M059J (cell line): ENCODE measurements at places on chromosomes 16 and 17. TPM values are rescaled to one million over a fixed set of nuclear protein-coding genes. Genes with fewer than 3 reads are reported as not detected.
A peak's percentile ranks its signal among the peaks of the same experiment; 100 is the strongest.

GRCh38 chr16:69219279-69219678 lies 32.3 kb downstream of the SNTB2 start:
- DNase-seq = no peak

DNA sequence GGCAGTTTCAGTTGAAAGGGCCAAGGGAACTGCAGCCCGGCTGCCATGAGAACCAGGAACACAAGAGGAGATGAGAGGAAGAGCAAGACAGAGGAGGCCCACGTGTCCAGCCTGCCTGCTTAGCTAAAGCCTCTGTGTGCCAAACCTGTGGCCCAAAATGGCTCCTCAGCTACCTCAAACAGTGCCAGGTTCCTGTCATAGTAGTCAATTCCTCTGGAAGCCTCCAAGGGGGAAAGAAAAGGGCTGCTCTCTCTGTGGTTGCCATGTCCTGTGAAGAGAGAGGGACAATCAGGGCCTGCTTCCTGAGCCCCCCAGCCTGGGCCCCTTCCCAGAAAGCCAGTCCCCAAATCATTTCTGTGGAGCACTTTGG lies 5.2 kb downstream of the SLC12A4 start:
- no peak for DNase-seq

GRCh38 chr17:80229011-80229410 lies 8.8 kb downstream of the SLC26A11 start:
- no peak for DNase-seq

DNA sequence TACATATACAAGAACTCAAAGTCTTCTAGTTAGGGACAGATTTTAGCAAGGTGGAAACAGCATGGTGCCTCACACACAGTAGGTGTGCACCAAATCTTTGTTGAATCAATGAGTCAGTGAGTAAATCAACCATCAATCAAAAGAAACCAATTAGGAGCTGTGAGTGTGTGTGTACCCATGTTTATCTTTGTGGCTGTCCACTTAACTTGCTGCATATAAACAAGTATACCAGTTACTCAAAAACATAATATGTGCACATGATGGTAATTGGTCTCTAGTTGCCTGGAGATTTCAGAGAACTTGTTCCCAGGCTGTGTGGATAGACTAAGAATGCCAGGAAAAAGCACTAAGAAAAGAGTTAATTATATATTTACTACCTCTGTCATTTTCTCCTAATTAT lies 272.2 kb upstream of the CCL2 start:
- no peak for DNase-seq

GRCh38 chr17:18262111-18262510 lies 1.6 kb downstream of the MIEF2 start:
- DNase-seq = no peak

- no peak for DNase-seq
Observed at GRCh38 chr17:63641692-63642448, 19.7 kb downstream of the MAP3K3 start.

GRCh38 chr17:68455901-68456338 lies 1.4 kb downstream of the WIPI1 start:
- no peak for DNase-seq

- peak; percentile 89 for DNase-seq
Observed at GRCh38 chr16:51880776-51881175, 666.2 kb downstream of the TOX3 start.

- DNase-seq = no peak
Observed at GRCh38 chr16:52539191-52539590, 7.8 kb downstream of the TOX3 start.

DNA sequence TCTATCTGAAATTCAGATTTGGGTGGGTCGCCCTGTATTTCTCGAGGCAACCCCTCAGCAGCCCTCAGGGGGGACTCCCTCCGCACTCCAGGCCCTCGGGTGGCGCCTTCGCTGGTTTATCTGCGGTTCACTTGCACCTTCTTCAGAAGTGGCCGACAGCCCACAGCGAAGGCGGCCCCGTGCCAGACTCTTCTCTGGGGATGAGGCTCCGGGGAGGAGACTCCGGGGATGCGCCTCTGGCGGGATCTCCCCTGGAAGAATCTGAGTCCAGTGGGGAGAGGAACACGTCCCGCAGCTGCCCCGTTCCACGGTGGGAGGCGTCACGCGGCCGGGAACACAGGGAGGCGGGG lies 63.9 kb upstream of the DNAJA2 start:
- DNase-seq = peak; percentile 18

- no peak for DNase-seq
Observed at GRCh38 chr17:63644846-63645245, 22.6 kb downstream of the MAP3K3 start.

DNA sequence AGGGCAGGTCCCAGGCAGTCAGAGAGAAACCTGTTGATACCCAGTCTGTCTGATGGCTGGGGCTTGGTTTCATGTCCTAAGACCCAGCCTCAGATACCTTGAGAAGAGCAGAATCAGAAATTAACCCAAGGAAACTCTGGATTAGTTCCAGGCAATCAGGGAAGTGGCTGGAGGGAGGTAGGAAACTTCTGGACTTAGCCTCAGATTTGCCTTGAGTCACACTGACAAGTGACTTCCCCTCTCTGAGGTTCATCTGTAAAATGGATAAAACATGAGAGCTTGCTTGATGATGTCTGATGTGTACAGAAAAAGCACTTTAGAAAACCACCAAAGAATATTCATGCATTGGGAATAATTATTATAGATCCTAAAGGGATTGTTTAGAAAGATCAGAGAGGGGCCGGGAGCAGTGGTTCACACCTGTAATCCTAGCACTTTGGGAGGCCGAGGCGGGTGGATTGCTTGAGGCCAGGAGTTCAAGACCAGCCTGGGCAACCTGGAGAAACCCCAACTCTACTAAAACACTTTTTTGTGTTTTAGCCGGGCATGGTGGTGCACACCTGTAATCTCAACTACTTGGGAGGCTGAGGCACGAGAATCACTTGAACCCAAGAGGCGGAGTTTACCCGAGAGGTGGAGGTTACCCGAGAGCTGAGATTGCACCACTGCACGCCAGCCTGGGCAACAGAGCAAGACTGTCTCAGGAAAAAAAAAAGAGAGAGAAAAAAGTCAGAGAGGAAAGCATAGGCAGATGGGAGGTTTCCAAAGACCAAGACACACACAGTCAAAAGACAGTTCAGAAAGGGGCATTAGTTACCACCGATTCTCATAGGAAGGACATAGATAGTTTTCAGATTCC lies 3.8 kb downstream of the CIITA start:
- DNase-seq = no peak

DNA sequence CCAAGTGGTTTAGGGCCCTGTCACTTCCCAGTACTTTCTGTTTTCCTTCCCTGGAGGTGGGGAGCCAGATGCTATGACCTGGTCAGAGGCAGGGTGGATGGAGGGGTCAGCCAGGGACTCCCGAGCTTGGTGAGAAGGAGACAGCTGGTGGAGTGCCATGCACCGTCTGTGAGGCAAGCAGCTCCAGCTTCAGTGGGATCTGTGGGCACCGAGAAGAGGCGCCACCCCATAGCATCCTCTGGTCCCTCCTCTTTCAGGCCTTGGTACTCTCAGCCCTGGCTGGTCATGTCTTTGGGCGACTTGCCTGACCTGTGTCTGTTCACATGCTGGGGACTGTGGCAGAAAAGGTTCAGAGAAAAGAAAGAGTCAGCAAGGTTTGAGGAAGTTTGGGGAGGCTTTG lies 299.3 kb upstream of the N4BP1 start:
- no peak for DNase-seq

- no peak for DNase-seq
Observed at GRCh38 chr17:82923366-82924113, 83.7 kb upstream of the ZNF750 start.

GRCh38 chr17:1979182-1979985 lies 45.8 kb downstream of the RTN4RL1 start:
- no peak for DNase-seq

DNA sequence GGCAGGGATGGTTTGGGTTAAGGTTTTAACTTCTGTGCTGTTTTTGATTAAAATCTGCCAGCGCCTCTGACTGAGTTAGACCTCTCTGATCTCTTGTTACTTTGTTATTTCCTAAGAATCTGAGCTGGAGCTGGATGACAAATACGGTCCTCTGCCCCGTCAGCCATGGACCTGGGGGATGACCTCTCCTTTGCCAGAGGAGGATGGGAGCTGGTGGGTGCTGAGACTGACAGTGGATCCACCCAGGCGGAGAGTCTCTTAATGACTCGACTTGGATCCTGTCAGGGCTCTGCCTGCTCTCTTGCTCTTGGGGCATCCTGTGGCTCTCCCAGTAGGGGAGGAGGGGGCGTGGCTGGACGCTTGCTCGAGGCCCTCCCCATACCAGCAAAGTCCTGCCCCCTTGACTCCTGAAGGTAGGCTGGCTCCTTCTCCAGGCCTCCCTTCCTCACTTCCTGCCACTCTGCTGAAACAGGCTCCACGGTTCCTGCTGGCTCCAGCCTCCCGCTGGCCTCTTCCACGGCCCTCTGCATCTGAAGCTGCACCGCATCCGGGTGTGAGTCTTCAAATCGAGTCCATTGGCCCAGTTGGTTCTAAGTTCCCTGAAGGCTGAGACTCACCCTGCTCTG lies 24.8 kb upstream of the MAP3K14 start:
- peak; percentile 94 for DNase-seq

DNA sequence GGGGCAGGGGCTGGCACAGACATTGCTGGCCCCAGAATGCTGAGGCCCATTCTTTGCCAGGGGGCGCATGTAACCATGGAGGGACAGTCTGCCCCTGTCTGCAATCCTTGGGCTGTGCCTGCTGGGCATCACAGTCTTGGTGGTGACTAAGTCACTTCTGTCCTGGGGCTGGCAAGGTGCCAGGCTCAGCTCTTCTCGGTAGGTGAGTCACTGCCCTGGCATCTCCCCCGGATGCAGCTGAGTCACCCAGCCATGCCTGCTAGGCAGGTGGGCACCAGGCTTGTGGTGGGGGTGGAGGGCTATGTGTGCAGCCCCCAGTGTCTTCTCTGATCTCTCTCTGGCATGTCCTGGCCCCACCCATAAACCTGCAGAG lies 5.6 kb downstream of the RARA start:
- peak; percentile 96 for DNase-seq

GRCh38 chr17:71313866-71314265 lies 807.0 kb upstream of the SOX9 start:
- peak; percentile 37 for DNase-seq

GRCh38 chr17:16929035-16929680 lies 42.8 kb downstream of the TNFRSF13B start:
- DNase-seq = no peak

DNA sequence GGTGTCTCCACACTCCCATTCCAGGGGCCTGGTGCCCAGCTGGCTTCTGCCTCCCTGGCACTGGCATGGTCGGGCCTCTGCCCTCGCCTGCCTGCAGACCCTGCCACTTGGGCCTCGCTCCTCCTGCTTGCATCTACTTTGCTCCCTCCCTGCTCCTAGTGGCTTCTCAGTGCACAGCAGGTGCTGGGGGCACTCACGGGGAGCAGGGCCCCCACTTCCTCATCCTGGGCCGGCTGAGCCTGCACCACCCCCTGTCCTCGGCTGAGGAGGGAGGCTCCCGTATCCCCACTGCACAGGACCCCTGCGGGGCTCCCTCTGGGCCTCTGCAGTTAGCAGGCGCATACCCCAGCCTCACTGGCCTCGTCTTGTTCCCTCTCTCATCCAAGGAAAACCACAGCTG lies 35.2 kb downstream of the CIBAR2 start:
- no peak for DNase-seq

GRCh38 chr17:72120642-72121163 lies at the start of gene SOX9:
SOX9 (plus strand) TSS chr17:72121020; CDS start chr17:72121392, 372 bp downstream.
- peak; percentile 97 for DNase-seq

- DNase-seq = no peak
Observed at GRCh38 chr17:57388131-57388725, 131.9 kb downstream of the MSI2 start.

- no peak for DNase-seq
Observed at GRCh38 chr16:82082097-82082496, 47.0 kb downstream of the HSD17B2 start.

- no peak for DNase-seq
Observed at GRCh38 chr17:61755668-61756067, 107.7 kb downstream of the BRIP1 start.

DNA sequence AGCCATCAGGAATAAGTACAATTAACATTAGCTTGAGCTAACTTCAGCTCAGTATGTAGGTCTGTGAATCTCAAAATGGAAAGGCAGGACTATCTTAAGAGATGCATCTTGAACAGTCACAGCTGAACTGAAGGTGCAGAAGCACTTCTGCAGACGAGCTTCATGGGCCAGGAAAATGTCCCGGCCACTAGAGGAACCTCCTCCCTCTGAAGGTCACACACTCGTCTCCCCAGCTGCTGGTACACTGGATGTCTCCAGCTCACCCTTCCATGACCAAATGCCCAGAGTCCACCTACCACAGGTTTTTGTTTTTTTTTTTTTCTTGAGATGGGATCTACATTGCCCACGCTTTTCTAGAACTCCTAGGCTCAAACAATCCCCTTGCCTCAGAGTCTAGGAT lies 33.2 kb downstream of the WDR59 start:
- no peak for DNase-seq

DNA sequence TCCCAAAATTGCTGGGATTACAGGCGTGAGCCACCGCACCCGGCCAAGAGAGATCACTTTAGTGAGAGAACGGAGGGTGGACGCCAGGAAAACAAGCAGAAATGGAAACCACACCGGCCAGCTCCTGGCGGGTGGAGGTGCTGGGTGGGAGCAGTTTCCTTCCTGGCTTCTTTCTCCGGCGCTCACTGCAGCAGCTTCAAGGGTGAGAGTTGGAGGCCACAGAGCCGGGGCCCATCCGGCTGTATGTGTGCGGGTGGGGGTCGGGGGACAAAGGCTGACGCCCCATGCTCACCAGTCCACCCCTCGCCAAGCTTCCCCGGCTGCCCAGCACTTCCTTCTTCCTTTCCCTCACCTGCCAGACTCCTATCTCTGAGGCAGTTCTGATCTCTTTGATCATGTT lies 13.5 kb upstream of the BHLHA9 start:
- DNase-seq = no peak

GRCh38 chr16:52496051-52496876 lies 50.7 kb downstream of the TOX3 start:
- no peak for DNase-seq

DNA sequence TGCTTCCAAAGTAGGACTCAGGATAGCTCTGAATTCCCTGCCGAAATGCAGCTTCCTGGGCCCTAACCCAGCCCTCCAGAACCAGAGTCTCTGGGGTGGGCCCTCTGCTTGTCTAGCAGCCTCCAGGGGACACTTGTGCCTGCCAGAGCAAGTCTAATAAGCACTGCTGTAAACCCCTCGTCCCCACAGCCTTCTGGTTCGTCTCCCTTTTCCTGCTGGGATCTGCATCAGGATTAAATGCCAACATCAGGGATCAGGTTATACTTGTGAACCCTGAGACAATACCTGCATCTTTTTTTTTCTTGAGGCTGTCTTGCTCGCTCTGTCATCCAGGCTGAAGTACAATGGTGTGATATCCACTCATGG lies 282.0 kb downstream of the SEC14L1 start:
- DNase-seq = no peak

GRCh38 chr17:65503557-65503956 lies 57.9 kb downstream of the AXIN2 start:
- no peak for DNase-seq

The SMPD3 gene
- 0.25 TPM in 1 of 2 replicates, not detected in the other for total RNA-seq

The RND2 gene
- total RNA-seq = 0.20 and 0.22 TPM in 2 replicates

The TNFRSF13B gene
- total RNA-seq = not detected in 2 replicates

The P2RX5 gene
- 1.8 and 10.1 TPM in 2 replicates for total RNA-seq

The MYH8 gene
- total RNA-seq = not detected in 2 replicates

The BRIP1 gene
- total RNA-seq = 13.2 and 20.8 TPM in 2 replicates

The ASB16 gene
- not detected in 2 replicates for total RNA-seq

The CD19 gene
- total RNA-seq = not detected in 2 replicates

The CACNA1H gene
- 0.02 TPM in 1 of 2 replicates, not detected in the other for total RNA-seq

The PPY gene
- total RNA-seq = not detected in 2 replicates
